Mesothelial cell of epicardium (in vitro differentiated cells): ENCODE measurements at places on chromosomes 3 and 15. TPM values are rescaled to one million over a fixed set of nuclear protein-coding genes. Genes with fewer than 3 reads are reported as not detected.
A peak's percentile ranks its signal among the peaks of the same experiment; 100 is the strongest.

- DNase-seq: no peak
- no peaks in the 10 kb centered on the region for H3K27me3 ChIP-seq
- no peak overlapping the region for H3K4me3 ChIP-seq
- H3K36me3 ChIP-seq: peaks cover 1% of the 10 kb centered on the region
Observed at GRCh38 chr3:66555214-66555844, 54.5 kb upstream of the LRIG1 start.

DNA sequence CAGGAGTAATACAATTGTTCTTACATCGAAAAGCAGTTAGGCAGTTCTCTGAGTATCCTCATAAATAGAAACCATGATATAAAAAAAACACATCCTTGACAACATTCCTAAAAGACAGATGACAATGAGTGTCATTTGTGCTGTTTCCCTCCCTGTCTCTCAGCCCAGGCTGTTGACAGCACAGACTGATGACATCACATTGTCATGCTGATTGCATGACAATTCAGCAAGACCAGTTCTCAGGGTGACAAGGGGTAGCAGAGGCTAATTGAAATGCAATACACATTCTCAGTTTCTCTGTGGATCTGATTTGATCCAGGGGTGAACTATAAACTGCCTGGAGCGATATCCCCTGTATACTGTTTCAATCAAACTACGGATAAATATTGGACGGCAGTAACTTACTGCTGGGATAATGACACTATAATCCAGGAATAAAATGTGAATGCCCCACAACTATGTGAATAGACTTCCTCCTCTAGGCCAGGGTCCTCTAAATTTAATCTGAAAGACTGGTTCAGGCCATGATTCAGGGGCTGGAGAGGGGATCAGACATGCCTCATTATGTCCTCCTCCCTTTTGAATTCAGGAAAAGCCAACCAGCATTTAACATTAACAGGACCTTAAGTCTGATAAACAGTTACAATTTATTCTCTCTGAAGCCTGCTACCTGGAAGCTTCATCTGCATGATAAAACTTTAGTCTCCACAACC lies 16.7 kb upstream of the EIF1B start:
- H3K36me3 ChIP-seq: peaks cover 2% of the 10 kb centered on the region
- no peak for DNase-seq
- H3K27me3 ChIP-seq: no peaks in the 10 kb centered on the region
- no peak overlapping the region for H3K27ac ChIP-seq
- no peaks in the 10 kb centered on the region for H3K4me1 ChIP-seq
- H3K4me3 ChIP-seq: no peak overlapping the region

GRCh38 chr3:166783206-166783605 lies 596.9 kb downstream of the ZBBX start:
- H3K27ac ChIP-seq: no peak overlapping the region
- DNase-seq: no peak
- H3K36me3 ChIP-seq: peaks cover 2% of the 10 kb centered on the region
- H3K27me3 ChIP-seq: no peaks in the 10 kb centered on the region
- no peak overlapping the region for H3K4me3 ChIP-seq

DNA sequence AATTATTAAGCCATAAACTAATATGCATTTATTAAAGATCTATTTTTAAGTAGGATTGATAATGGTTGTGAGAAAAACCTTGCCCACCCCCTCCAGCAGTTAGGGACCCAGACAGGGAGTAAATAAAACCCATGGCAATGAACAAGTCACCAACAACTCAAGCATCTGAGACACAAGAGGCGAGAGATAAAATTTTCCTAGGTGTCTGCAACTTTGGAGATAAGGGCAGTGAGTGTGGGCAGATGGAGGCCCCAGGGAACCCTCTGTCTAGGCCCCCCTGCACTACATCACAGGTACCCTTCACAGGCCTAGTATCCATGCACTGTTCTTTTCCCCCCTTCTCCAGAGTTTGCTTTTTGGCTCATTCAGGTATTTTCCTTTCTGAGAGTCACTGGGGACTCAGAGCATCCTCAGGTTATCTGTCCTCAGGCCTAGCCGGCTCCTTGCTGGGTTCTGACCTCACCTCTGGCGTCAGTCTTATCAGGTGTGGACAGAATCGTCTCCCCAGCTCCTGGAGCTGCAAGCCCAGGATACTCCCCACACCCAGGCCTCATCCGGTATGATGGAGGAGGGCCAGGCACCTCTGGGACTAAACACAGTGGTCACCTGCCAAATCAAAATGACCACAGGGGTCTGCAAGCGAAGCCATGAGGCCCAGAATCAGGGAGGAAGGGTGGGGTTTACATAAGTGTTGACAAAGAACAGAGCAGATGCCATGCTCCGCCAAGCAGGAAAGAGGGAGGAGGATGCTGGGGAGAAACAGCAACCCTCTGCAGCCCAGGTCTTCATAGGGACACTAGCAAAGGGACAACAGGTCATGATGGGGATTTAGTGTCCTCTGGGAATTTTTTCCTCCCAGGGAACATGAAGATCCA lies 50.4 kb downstream of the CCNL1 start:
- peak overlapping the region; percentile 26 for H3K27ac ChIP-seq
- peaks cover 23% of the 10 kb centered on the region for H3K4me1 ChIP-seq
- no peaks in the 10 kb centered on the region for H3K36me3 ChIP-seq
- H3K27me3 ChIP-seq: no peaks in the 10 kb centered on the region
- DNase-seq: no peak

The OR5K2 gene
- total RNA-seq: not detected in 3 replicates

DNA sequence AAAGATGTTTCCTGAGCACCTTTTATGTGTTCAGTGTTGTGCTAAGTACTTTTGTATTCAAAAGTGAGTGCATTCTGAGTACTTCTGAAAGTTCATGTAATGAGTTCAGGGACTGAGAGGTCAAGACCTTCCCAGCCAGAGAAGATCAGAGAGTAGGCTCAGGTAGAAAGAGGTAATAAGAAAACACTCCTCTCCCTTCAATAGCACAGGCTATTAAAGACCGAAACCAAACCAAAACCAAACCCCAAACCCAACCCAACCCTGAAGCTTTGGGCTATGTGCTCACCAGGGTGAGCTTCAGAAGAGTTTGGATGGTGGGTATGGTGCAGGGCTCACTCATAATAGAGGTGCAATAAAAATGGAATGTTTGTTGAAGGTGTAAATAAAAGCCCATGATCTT lies 76.7 kb upstream of the FAM3D start:
- no peak overlapping the region for H3K4me3 ChIP-seq
- H3K4me1 ChIP-seq: no peaks in the 10 kb centered on the region
- no peak overlapping the region for H3K27ac ChIP-seq
- peaks cover 8% of the 10 kb centered on the region for H3K27me3 ChIP-seq
- no peaks in the 10 kb centered on the region for H3K36me3 ChIP-seq
- no peak for DNase-seq
